Osteoblast (primary cell): ENCODE measurements at places on chromosomes 5 and 9.
A peak's percentile ranks its signal among the peaks of the same experiment; 100 is the strongest.

- DNase-seq = no peak
Observed at GRCh38 chr9:106291786-106292185, 571.2 kb upstream of the ZNF462 start.

DNA sequence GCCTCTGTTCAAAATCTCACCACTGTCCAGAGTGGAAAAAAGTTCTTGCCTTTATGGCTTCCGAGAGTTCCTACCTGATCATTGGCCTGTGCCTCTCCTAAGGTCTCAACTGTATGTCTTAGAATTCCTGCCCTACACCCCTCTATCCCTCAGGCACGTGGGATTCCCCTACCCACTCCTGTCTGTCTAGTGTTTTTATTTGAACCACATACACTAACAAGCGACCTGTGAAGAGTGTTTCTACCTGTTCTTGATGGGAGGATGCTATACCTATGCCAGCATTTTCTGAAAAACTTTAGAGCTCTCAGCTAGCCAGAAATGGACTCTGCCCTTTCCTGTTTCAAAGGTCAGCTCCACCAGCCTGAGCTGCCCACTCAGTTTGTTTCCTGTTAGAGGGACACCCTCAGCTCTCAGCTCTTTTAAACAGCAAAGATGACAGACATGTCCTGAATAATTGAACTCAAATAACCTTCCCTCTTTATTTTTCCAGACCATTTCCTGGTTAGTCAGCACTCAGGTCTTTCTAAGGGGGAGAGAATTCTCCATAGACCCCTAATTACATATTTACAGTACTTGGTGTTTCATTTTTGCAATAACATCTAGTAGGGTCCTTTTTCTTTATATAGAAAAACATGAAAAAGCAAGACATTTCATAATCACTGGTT, 214.8 kb downstream of the AOPEP start:
- no peak for DNase-seq

DNA sequence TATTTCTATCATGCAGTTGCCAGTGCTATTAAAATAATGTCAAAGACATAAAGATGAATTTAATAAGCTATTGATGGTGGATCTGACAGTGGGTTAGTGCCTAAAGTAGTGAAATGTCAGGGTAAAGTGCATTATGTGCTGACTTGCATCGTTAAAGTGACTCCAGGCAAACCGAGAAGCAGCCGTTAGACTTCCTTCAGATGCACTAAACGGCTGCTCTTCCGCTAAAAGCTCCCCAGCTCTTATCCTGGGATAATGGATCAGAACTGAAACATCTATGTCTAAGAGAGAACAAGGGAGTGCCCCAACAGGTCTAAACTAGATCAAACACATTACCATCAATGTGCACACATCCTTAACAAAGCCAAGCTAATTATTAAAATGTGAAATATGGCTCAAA, 468.2 kb downstream of the NTRK2 start:
- no peak for DNase-seq

- peak; percentile 81 for DNase-seq
Observed at GRCh38 chr9:134618163-134618832, 23.3 kb upstream of the COL5A1 start.

GRCh38 chr9:95313010-95313498, 4.5 kb downstream of the FANCC start:
- peak; percentile 96 for DNase-seq
